ENCODE measurements at places on chromosomes 6 and 20. TPM values are rescaled to one million over a fixed set of nuclear protein-coding genes. Genes with fewer than 3 reads are reported as not detected.

Gene PPP1R3G
- 0.74 TPM for total RNA-seq

Gene ACTL10
- 2.2 TPM for total RNA-seq

DNA sequence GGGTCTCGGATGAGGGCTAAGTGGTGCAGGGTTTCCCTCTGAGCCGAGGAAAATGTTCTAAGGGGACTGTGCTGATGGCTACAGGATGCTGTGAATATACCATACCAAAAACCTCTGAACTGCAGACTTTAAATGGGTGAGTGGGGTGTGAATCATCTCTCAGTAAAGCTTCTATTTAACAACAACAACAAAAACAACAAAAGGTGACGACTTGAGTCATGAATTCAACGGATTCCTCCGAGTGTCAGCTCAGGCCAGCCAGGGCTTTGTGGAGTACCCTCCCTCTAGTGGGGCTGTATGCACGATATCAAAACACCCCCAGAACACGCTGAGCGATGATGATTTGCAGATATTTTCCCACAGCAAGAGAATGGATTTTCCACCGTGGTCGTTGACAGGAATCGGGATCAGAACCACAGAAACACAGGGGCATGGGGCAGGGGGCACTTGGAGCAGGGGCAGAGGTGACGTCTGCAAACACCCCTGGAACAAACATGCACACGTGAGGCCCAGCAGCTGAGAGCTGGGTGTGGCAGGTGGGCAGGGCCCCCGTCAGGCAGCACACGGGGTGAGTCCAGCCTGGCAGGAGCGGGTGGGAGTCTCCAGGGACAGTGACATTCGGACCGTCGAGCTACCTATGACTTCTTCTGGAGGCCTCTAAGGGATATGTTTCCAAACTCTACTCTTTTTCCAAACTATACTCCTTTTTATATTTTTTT lies 38.6 kb downstream of the SLC2A4RG start:
- DNase-seq: peak; percentile 28

DNA sequence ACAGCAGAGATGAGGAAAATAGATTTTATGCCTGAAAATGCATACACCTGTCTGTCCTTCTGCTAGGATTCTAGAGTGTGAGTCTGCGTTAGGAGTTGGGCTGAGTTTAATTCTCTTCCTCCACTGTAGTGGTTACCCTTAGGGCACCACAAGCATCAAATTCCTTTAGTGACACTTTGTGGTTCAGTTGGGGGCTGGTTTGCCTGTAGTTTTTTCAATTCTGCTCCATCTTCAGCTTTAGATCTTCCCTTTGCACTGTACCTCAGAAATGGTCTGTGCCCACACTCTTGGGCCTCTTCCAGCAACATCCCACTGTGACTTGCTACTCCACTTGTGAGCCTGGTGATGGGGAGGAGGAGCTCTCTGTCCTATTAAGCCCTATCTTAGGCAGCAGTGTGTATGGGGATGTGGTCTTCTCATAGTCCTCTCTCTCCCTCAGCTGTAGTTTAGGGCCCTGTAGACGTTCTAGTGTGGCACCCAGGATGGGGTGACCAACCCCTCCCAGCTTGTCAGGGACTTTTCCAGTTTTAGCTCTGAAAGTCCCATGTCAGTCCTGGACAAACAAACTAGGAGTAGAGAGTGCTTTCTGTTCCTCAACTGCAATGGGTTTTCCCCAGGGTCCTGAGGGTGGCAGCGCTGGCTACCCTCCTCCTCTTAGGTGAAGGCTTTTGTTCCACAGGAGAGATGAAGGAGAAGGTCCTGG lies 19.7 kb upstream of the OGFRL1 start:
- no peak for DNase-seq

GRCh38 chr6:107936162-107936909 lies 21.7 kb downstream of the SEC63 start:
- DNase-seq: no peak
